ENCODE measurements at places on chromosomes 16 and 17.
A peak's percentile ranks its signal among the peaks of the same experiment; 100 is the strongest.

- DNase-seq = no peak
These were observed 58.8 kb upstream of the MSI2 start for GRCh38 chr17:57197466-57198071.

GRCh38 chr17:16506188-16506587, 14.2 kb upstream of the LRRC75A start:
- no peak for DNase-seq

- no peak for DNase-seq
These were observed 28.7 kb upstream of the MILR1 start for GRCh38 chr17:64420143-64420670.

- DNase-seq = peak; percentile 68
These were observed 14.4 kb downstream of the MIS12 start for GRCh38 chr17:5500589-5501391.

GRCh38 chr16:49704586-49705155, 151.2 kb downstream of the ZNF423 start:
- no peak for DNase-seq

- no peak for DNase-seq
These were observed 27.5 kb downstream of the ZCCHC14 start for GRCh38 chr16:87465306-87465705.

DNA sequence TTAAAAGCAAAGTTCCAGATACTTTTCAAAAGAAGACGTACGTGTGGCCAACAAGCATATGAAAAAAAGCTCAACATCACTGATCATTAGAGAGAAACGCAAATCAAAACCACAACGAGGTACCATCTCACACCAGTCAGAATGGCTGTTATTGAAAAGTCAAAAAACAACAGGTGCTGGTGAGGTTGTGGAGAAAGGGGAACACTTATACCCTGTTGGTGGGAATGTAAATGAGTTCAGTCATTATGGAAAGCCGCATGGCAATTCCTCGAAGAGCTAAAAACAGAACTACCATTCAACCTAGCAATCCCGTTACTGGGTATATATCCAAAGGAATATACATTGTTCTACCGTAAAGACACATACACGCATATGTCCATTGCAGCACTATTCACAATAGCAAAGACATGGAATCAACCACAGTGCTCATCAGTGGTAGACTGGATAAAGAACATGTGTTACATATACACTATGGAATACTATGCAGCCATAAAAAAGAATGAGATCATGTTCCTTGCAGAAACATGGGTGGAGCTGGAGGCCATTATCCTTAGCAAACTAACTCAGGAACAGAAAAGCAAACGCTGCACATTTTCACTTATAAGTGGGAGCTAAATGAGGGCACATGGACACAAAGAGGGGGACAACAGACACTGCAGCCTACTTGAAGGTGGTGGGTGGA, 31.1 kb upstream of the DNAH17 start:
- DNase-seq = no peak

- DNase-seq = no peak
These were observed at the start of gene ANKRD40CL for GRCh38 chr17:50767446-50767845. ANKRD40CL (minus strand) TSS chr17:50767518; CDS start chr17:50766913, 605 bp downstream.

GRCh38 chr16:65069766-65070165, 52.1 kb downstream of the CDH11 start:
- DNase-seq = no peak

- DNase-seq = no peak
These were observed 220.1 kb upstream of the SOX9 start for GRCh38 chr17:71900621-71901229.

GRCh38 chr16:23974223-23974622, 138.4 kb downstream of the PRKCB start:
- DNase-seq = no peak

DNA sequence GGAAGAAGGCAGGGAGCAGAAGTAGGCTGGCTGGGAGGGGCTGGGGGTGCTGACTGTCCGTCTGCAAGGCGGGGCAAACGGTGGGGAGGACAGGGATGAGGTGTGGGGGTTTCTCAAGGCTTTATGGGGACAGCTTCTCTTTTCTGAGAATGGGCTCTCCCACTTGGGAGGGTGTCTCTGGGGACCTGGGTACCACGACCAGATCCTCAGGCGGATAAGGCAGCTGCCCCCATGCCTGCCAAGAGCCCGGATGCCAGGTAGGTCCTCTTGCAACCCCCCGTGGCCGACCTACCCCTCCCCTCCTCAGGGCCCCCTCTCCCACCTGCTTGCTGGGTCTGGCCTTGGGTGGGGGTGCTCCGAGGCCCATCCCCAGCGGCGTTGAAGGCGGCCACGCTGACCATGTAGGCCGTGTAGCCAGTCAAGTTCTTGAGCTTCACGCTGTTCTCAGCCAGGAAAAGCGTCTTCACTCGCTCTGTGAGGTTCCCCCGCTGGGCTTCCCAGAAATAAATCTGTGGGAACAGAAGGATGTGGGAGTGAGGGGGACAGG, 56.4 kb upstream of the CDC42EP4 start:
- DNase-seq = no peak

- DNase-seq = no peak
These were observed 10.8 kb downstream of the SSH2 start for GRCh38 chr17:29918922-29919856.

DNA sequence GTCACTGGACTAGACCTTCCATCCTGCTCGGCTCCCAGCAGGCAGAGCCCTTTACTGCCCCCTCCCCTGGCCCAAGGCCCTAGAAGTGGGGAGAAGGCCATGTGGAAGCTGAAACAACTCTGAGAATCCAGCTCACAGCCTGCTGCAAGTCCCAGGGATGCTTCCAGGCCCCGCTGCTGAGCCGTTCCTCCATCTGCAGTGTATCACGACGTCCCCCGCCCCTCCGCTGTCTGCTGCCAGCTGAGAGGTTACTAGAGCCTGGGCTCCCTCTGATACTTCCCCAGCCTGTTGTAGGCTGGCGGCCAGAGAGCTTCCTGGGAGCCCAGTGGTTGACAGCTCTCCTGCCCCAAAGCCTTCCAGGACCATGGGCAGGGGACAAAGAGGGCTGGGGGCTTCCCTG, 118.2 kb downstream of the MGAT5B start:
- DNase-seq = no peak

DNA sequence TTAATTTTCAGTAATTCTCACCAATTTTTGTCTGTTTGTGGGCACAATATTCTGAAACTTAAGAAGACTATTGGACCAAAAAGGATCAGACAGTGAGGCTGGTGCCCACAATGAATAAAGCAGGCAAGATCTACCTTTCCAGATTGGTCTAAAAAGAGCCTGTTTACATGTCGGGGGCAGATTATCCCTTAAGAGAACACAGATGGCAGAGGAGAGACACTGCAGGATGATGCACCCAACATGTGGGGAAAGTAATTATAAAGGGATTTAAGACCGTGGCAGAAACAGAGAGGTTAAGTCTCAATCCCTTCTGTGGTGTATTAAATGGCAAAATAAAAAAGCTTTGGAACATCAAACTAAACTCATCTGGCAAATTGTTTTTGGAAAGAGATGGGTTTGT, 331.8 kb upstream of the CDH11 start:
- DNase-seq = no peak

DNA sequence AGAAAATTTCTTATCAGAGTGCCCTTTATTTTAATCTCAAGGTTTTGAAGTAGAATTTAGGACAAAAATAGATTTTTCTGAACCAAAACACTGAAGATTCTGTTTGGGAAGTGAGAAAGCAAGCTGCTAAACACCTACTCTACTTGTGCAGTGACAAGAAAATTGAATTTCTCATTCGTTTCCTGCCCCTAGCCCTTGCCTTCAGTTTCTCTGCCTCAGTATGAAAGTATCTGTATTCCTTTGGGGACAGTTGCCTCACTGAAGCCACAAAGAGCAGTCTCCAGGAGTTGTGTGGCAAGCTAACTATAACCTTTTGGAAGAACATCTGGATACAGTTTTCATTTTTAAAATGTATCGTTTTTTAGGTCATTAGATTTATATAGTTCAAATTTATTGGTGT, 19.7 kb downstream of the MOSMO start:
- no peak for DNase-seq

- no peak for DNase-seq
These were observed 30.2 kb downstream of the TANC2 start for GRCh38 chr17:62996221-62996620.

- DNase-seq = no peak
These were observed 2.3 kb downstream of the FAAP100 start for GRCh38 chr17:81549826-81550225.

- DNase-seq = no peak
These were observed 687 bp upstream of the CIITA start for GRCh38 chr16:10876315-10876714.

DNA sequence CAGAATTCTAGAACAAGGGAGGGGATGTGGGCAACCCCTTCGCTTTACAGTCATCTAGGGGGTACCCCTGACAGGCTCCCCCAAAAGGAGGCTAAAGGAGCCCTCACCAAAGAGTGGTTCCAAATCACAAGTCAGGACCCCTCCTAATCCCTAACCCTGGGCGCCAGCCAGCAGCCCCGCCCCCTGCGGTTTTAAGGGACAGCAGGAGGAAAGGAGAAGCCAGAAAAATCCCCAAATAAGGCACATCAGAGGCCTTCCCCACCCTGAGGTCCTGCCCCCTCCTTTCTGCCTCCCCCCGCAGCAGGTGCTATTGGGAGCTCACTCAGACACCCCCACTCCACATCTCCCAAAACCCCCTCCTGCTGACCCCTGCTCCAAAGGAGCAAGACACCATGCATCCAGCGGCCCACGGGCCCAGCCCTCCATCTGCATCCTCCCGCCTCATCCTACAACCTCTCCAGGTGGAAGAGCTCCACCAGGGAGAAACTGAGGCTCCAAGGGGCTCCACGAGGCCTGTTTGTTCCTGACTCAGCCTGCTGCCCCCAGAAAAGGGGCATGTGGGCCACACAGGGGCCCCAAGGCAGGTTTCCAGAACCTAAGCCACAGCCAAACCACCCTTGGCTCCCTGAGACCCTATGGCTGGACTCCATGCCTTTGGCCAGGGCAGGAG, 93.5 kb downstream of the GOSR1 start:
- DNase-seq = no peak

GRCh38 chr16:27894386-27894785, 169.1 kb downstream of the GSG1L start:
- no peak for DNase-seq

DNA sequence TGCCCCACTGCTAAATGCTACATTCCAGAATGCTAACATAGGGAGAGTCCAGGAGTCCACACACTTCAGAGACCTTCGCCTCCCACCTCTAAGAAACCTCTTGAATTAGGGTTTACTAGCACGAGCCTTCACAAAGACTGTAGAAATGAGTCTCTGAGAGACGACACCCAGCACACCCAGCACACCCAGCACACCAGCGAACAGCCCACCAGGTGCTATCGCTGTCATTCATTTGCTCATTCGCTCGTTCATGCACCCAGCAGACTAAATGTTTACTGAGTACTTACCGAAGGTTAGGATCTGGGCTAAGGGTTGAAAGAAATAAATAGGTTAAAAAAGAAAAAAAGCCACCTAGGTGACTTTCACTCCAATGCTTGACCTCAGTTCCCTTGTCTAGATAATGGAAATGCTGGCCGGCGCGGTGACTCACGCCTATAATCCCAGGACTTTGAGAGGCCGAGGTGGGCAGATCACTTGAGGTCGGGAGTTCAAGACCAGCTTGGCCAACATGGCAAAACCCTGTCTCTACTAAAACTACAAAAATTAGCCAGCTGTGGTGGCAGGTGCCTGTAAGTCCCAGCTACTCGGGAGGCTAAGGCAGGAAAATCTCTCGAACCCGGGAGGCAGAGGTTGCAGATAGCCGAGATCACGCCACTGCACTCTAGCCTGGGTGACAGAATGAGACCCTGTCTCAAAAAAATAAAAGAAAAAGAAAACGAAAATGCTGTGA, 100.8 kb downstream of the ADCY9 start:
- DNase-seq = no peak

GRCh38 chr17:60311936-60312335, 80.0 kb downstream of the USP32 start:
- no peak for DNase-seq

- DNase-seq = no peak
These were observed 5.9 kb upstream of the SDK2 start for GRCh38 chr17:73650140-73650539.

GRCh38 chr16:76535-77272, 1.3 kb upstream of the MPG start:
- no peak for DNase-seq

GRCh38 chr17:60577147-60577915, 22.7 kb upstream of the PPM1D start:
- DNase-seq = no peak

All from activated gamma-delta T cell (primary cell).